Stimulated activated CD4-positive, alpha-beta T cell treated with anti-CD3 and anti-CD28 coated beads, Interleukin-1b, Interleukin-23, amount 100 ng/mL, for 1 hour (primary cell): ENCODE measurements at places on chromosomes 3 and 15.

DNA sequence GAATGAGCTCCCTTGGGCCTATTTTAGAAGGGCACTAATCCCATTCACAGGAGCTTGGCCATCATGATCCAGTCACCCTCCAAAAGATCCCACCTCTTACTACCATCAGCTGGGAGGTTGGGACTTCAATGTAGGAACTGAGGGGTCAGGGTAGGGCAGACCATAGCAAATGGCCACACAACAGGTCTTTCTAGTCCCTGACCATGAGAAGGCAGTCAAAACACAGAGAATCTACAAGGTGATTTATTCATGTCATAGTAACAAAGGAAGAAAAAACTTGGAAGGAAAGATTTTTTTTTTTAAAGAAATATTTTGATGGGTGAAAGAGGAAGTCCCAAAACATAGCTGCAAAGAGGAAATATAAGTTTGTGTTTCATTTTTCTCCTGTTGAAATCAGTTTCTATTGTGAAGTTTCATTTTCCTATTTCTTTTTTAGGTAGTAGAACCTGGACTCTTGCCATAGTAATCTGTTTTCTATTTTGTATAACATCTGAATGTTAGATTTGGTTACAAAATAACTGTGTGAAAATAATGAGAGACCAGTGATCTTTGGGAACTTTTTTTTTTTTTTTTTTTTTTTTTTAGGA lies 23.5 kb upstream of the TNFSF10 start:
- DNase-seq: no peak

DNA sequence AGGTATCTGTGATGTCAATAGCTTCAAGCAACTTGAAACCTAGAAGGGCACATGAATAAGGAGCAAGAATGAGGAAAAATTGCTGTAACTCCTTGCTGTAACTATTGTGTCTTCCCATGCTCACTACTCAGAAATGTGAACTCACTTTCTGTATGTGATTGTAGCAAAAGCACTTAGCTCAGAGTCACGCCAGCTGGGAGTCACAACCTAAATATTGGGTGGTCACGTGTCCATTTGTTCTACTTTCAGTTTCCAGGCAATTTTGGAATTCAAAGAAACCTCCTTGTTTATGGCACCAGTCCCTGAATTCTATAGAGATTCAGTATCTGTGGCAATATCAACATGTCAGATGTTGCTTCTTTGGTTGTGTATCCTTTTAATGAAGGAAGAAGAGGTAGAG lies 241.6 kb upstream of the AZI2 start:
- DNase-seq: no peak

- DNase-seq: no peak
Measured at GRCh38 chr3:71718072-71718471, 7.1 kb downstream of the EIF4E3 start.

DNA sequence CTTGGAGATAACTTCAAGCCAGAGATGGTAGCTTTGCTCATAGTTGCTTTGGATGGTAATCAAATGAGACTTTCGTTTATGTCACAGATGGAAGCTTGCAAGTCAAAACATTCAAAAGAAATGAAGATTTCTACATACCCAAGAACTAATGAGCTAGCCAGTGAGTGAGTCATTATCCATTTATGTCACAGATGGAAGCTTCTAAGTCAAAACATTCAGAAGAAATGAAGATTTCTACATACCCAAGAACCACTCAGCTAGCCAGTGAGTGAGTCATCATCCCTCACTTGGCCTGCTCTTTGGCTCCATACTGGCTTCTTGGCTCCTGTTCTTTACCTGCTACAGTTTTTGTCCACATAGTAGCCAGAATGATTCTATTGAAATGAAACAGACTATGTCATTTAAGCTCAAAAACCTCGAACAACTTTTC lies 559.8 kb upstream of the CBLB start:
- DNase-seq: no peak

DNA sequence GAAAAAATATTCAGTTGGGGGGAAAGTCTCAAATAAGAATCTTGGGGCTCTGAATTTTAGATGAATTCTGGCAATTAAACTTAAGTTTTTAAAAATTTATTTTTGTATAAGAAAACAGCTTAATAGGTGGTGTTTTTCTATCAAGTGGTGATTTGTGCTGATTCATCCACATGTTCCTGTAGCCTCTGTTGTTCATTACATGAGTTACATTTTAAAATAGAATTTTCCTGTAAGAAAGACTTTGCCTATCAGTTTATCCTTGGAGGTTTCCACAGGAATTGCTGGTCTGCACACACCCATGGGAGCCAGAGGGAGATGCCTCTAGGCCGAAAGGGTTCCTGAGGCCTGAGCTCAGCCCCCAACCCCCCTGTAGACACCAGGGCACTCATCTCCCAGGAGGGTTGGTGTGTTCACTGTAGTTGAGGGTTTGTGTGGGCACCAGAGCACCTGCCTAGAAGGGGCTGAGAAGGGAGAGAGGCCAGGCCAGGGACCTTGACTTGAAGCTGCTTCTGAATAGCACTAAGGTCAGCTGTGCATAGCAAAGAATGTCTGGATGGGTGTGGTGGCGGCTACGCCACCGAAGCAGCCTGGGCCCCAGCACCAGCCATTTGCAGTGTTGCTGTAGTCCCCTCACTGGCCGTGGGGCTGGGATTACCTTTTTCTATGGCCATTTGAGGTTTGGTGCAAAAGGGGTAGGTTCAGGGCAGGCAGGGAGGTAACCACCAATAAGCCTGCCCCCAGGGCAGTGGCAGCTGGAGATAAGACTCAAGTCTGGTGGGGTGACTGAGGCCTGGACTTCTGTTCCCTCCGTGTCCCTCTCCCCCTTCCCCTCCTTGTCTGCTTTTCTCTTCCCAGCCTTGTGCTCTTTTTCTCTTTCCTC lies 11.9 kb downstream of the DNAJA4 start:
- no peak for DNase-seq

DNA sequence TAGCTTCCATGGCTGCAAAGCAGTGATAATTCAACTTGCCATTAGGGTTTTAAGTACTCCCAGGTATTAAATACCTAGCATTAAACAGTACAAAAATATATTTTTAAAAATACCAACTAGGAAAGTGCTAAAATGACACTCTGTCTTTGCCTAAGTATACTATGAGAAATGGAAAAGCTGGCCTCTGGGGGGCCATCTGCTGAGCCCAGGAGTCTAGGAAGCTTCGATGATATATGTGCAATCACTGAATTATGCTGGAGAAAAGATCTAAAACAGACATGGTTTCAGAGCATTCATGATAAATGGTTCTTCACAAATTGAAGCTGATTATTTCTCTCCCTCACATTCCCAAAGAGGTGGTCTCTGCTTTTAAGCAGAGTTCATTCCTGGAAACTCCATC lies 191.8 kb downstream of the OPA1 start:
- DNase-seq: no peak

GRCh38 chr15:74616366-74616939 lies 817 bp downstream of the CLK3 start:
- peak; percentile 30 for DNase-seq

DNA sequence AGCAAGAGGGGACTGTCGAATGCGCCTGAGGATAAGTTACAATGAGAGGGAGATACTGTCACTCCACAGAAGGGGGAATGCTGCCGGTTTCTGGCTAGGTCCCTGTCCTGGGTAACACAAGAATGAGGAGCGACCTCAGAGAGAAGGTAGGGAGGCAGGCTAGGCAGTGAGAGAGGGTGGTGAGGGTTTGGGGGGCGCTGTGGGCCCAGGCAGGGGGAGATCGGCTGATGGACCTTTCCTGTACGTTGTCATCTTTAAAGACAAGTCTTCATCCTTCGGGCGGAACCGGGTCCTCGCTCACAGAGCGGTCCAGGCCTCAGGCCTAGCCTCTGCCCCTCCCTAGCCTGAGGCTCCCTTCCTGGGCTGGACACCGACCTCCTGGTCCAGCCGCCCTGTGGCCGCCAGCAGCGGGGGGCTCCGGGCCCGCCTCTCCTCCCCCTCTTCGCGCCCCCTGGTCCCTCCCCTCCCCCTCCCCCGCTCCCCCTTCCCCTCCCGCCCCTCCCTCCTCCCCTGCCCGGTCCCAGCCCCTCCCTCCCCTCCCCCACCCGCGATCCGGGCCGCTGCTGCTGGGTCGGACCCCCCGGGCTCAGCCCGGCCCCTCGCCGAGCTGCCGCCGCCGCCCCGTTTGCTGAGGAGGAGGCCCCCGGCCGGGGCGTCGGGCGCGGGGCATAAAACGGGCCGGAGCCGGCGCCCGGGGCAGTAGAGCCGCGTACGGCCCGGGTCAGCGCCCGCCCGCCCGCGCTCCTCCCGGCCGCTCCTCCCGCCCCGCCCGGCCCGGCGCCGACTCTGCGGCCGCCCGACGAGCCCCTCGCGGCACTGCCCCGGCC lies at the start of gene CHRD:
Gene CHRD, plus strand, starts transcription at position 697 of the 827 bp plus-strand sequence. CDS start 265 bp downstream, outside the sequence.
- no peak for DNase-seq
